AG10803 (cell line): ENCODE measurements at places on chromosomes 16 and 17.

GRCh38 chr17:73802314-73802713, 158.1 kb upstream of the SDK2 start:
- no peak for DNase-seq

- DNase-seq = peak; percentile 33
Observed at GRCh38 chr17:72514891-72515290, 394.1 kb downstream of the SOX9 start.

GRCh38 chr17:77769215-77769614, 189.3 kb upstream of the TNRC6C start:
- peak; percentile 11 for DNase-seq

GRCh38 chr16:3665508-3665907, 11.0 kb downstream of the DNASE1 start:
- no peak for DNase-seq

DNA sequence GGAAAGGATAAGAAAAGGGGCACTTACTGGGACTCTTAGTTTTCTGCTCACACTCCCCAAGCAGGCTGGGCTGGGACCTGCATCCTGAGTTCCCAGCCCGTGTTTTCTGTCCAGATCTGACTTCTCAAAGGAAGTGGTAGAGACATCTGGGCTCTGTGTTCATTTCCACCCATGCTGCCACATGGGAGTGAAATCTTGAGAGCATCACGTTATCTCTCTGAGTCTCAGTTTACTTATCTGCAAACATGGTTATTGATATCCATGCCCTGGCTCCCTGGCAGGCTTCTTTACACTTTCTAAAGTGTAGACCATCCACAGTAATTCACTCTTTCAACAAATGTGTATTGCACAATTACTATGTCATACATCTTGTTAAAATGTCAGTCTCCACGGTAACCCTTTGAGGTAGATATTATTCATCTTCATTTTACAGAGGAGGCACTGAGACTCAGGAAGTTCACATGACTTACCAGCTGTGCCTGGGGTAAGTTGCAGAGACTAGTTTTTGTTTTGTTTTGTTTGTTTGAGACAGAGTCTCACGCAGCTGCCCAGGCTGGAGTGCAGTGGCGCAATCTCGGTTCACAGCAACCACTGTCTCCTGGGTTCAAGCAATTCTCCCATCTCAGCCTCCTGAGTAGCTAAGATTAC, 3.4 kb downstream of the ZNF688 start:
- DNase-seq = peak; percentile 78

GRCh38 chr16:75028544-75029135, 29.8 kb downstream of the ZNRF1 start:
- DNase-seq = no peak

- DNase-seq = peak; percentile 96
Observed at GRCh38 chr16:72291531-72291981, 119.6 kb upstream of the PMFBP1 start.
